8988T (cell line): ENCODE measurements at places on chromosomes 12 and 14.

GRCh38 chr12:129827866-129828384 is 75.9 kb downstream of the TMEM132D start:
- no peak for DNase-seq

- no peak for DNase-seq
Observed at GRCh38 chr12:116055895-116056607, 221.4 kb downstream of the MED13L start.

- DNase-seq, result no peak
Observed at GRCh38 chr14:92507174-92507768, 6.3 kb upstream of the RIN3 start.

DNA sequence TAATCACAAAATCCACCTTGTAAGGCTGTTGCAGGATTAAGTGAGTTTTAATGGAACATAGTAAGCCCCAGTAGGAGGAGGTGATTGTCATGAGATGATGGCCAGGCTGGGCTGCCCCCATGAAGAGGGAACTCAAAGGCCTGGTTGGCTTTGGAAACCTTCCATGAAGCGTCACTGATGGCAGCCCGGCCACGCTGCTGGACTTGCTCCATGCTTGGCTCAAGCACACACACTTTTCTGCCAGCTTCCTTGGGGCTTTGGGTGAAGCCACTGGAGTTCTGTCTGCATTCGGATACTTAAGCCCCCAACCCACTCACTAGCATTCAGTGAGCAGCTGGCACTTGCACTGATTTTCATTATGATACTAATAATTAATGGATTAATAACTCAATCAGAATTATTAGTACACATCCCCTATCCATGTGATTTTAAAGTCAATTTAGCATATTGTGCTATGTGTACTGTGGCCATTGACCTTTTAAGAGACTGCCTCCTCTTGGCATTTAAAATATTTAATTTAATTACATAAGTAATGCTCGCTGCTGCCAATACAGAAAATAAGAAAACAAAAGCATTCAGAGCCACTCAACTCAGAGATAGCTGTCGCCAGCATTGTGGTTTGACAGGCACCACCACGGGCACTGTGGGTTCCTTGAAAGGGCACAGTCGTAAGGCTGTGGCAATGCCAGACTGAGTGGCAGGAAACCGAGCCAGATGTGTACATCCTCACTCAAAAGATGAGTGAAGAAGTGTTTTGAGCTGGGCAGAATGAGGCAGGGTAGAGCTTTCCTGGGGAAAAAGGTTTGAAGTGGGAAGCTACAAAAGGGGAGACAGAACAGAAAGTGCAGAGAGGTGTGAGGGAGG is 15.9 kb downstream of the KRT85 start:
- DNase-seq, result no peak

- no peak for DNase-seq
Observed at GRCh38 chr12:108313606-108314351, 25.3 kb downstream of the CMKLR1 start.

GRCh38 chr12:79686171-79686570 is 4.6 kb downstream of the PAWR start:
- DNase-seq, result no peak

- DNase-seq, result no peak
Observed at GRCh38 chr14:38124506-38124905, 83.2 kb upstream of the SSTR1 start.

- DNase-seq, result no peak
Observed at GRCh38 chr14:50321009-50321660, 9.0 kb downstream of the DMAC2L start.

DNA sequence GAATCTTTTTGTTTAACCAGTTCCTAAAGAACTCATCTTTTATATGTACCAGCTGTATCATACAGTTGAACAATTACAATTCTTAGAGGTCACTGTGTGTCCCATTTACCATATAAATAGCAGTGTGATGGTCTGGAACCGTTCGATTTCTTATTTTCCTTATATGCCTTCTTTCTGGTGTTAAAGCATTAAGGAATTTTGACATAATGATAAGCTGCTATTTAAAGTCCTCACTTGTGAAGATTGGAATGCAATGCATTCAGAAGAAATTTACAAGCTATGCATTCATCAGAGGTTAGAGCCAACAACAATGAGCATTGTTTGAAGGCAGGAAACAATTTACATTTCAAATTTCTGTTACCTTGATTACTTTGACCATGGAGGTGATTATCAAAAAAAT is 80.0 kb upstream of the PRICKLE1 start:
- no peak for DNase-seq

DNA sequence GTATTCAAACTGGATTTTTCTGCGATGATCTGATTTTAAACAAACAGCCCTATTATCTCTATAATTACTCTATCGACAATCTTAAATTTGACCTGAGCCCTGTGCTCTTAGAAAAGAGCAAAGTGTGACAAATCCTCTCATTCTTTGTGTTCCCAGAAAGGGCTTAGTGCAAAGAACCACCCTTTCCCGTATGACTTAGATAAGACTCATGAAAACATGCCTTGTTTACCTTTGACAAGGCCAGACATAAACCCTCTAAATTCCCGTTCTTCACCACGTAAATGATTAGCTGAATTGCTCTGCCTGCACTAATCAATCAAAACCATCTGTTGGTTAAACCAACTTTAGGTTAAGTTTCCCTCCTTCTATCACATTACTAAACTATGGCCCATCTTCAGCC is 285.7 kb upstream of the SEL1L start:
- no peak for DNase-seq

DNA sequence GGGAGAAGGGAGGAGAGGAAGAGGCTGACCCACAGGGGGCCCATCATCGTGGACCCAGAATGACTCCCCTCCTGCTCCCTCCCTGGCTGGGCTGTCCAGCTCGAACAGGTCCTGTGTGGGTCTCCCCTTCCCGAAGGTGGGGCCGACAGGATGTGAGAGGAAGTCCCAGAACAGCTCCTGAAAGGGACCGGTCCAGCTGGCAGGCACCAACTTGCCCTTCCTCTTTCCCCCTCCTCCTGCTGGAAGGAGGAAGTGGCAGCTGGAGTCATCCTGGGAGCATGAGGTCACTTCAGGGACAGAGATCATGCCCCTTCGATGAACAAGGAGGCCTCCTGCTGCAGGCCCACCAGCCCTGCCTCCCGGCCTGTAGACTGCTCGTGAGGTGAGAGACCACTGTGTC is 35.0 kb upstream of the BEGAIN start:
- no peak for DNase-seq

DNA sequence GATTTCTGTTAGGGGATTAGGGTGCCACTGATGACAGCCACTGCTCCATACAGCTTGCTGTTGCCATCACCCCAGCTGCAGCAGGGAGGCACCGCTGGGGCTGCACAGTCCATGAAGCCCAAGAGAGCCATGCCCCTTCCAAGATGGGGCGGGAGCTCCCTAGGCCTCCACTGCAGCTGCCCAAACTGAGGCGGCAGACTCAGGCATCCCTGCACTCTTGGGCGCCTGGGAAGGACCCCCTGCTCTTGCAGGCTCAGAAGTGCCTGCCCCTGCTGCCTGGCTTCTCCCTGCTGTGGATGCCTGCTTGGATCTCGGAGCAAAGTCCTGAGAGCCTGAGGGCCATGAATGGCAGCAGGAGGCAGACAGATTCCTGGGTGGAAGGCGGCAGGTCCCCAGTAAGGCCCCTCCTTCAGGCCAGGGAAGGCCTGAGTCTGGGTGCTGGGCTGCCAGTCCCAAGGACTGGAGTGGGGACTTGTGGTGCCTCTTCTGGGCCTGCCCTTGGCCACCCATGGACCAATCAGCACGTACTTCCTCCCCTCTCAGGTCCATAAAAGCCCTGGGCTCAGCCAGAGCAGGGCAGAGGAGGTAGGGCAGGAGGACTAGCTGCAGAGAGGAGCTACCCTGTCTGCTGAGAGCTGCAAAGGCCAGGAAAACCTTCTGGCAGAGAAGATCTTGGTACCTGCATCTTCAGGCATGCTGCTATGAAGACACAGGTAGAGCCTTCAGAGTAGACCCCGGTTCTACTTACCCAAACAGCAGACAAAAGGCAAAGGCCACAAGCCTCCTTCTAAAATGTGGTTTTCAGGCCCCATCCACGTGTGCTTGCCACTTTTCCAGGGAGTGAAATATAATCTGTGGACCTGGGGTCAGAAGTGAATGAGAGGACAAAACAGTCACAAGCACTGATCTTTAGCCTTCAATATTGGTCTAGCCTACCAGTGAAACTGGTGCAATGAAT is 30.0 kb upstream of the STK38L start:
- no peak for DNase-seq

- no peak for DNase-seq
Observed at GRCh38 chr14:53331921-53332320, 178.8 kb upstream of the DDHD1 start.

GRCh38 chr12:95116341-95116740 is 42.9 kb upstream of the NR2C1 start:
- no peak for DNase-seq

GRCh38 chr12:12503384-12504078 is 59.1 kb downstream of the DUSP16 start:
- no peak for DNase-seq

- DNase-seq, result peak; percentile 8
Observed at GRCh38 chr12:132148368-132149045, 4.2 kb downstream of the NOC4L start.

GRCh38 chr12:55074806-55075205 is 51.4 kb upstream of the OR9K2 start:
- DNase-seq, result no peak

GRCh38 chr14:50399251-50400032 is 2.8 kb upstream of the CDKL1 start:
- DNase-seq, result no peak

GRCh38 chr14:72604133-72604532 is 289.8 kb downstream of the DPF3 start:
- DNase-seq, result no peak

- DNase-seq, result no peak
Observed at GRCh38 chr12:128712622-128713021, 111.1 kb downstream of the SLC15A4 start.

DNA sequence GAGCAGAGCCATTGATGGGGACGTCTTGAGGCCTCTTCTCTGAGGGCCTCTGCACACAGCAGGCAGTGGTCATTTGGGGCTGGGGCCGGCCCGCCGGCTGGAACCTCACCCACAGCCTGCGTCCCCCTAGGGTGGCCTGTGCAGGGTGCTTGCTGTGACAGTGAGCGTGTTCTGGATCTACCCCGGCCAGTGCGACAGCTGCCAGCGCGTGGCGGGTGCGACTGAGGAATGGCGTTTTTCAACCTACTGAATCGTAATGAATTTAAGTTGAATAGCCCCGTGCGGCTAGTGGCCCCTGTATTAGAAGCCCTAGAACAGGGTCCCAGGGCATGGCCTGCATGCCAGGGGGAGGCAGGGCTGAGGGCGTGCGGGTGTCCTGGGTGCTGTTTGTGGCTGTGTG is 13.8 kb downstream of the RFLNA start:
- no peak for DNase-seq

DNA sequence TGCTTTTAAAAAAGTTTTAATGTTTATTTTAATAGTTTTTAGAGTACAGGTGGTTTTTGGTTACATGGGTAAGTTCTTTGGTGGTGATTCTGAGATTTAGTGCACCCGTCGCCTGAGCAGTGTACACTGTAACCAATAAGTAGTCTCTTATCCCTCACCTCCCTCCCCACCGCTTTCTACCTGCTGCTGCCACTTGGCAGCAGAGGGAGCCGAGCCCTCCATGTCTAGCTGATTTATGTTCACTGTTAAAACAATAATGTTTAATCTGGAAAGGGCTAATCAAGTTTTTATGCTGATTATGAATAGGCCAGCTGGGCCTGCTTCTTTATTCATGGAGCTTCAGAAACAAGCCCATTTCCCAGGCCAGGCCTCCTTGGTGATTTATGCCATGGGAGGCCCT is 73.1 kb downstream of the ADCK1 start:
- DNase-seq, result no peak

- DNase-seq, result no peak
Observed at GRCh38 chr12:88063375-88063774, 34.2 kb upstream of the C12orf50 start.

DNA sequence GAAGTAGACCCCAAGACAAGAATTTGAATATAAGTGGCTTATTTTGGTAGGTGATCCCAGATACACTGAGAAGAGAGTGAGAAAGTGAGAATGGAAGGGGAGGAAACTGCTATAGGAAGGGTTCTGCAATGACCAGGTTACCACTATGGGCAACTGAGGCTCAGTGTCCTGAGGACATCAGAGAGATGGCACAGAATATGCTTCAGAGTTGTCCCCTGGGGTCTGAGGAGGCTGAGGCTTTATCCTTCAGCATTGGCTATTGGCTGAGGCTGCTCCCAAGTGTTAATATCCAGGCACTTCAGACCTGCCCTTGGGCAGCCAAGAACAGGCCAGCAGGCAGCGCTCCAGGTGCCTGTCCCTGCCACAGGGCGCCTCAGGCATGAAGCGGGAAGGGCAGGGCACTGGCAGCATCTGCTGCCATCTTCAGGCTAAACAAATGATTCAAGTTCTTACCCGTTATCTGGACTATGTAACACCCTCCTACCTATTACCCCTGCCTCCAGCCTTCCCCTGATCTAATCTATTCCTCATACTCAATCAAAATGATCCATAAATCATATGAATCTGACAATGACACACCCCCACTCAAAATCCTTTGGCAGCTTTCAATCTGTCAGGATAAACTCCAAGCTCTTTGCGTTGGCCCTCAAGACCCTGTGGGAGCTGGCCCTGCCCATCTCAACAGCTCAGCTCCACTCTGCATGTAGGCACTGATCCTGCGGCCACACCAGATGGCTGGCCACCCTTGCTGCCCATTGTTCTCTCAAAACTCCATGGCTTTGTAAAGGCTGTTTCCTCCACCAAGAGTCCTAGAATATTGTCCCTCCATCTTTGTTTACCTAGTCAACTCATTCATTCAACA is 42.4 kb downstream of the CKAP4 start:
- peak; percentile 26 for DNase-seq

- no peak for DNase-seq
Observed at GRCh38 chr12:122018457-122018856, 3.2 kb upstream of the BCL7A start.

DNA sequence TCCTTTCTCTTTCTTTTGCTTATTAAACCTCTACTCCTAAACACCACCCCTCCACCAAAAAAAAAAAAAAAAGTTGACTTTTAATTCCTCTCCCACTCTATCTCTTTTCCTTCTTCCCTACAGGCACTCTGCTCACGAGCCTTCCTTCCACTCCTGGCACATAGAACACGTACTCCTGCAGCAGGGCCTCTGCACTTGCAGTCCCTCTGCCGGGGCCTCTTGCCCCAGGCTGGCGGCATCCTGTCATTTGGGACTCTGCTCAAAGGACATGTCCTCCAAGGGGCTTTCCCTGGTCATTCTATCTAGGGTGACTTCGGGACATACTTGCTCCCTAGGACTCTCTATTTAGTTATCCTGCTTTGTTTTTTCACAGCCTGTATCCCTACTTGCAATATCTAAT is 7.7 kb downstream of the FOS start:
- DNase-seq, result no peak

- DNase-seq, result no peak
Observed at GRCh38 chr12:124592481-124593160, 25.2 kb upstream of the NCOR2 start.
